ENCODE measurements at places on chromosomes 16 and 17.

- no peak for DNase-seq
Observed at GRCh38 chr16:55964923-55965475, 89.8 kb upstream of the CES5A start.

- DNase-seq, result no peak
Observed at GRCh38 chr17:17560167-17560566, 31.3 kb downstream of the PEMT start.

DNA sequence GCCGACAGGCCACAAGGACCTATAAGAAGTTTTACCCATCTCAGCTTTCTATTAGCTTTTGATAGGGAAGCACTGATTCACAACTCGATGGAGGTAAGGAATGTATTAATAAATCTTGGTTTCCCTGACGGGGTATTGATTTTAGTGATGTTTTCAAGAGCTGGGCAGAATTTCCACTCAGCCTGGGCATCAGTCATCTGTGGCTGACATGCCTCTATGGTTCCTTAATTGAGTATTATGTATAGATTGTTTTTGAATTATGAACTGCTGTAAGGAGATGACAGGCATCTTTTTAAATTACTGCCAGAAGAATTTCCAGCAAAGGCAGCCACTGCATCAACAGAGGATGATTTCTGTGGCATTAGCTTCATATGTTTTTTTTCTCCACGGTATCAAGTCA is 128.6 kb downstream of the CPPED1 start:
- no peak for DNase-seq

- DNase-seq, result no peak
Observed at GRCh38 chr16:57800200-57801097, 1.8 kb downstream of the KIFC3 start.

DNA sequence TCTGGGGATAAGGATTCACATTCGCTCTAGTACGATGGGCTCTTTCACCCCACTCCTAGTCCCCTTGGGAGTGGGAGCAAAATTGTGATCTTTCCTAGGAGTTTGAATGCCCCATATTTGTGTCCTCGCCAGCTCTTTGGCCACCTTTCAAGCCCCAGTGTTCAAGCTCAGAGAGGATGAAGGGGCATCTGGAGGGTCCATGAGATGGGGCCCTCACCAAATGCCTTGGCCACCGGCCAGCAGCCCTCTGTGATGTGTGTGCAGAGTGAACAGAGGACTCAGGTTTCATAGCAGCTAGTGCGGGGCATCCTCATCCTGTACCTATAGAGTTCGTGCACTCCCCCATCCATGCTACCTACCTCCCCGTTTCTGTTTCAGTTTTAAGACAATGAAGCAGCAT is 140.6 kb downstream of the RAB11FIP4 start:
- DNase-seq, result no peak

- DNase-seq, result no peak
Observed at GRCh38 chr16:12613992-12614661, 189.6 kb downstream of the CPPED1 start.

- DNase-seq, result no peak
Observed at GRCh38 chr17:65523411-65523810, 38.0 kb downstream of the AXIN2 start.

GRCh38 chr16:75491876-75492275 is 3.4 kb downstream of the CHST6 start:
- DNase-seq, result peak; percentile 86

- no peak for DNase-seq
Observed at GRCh38 chr16:46613352-46613751, 7.8 kb downstream of the SHCBP1 start.

GRCh38 chr16:7979448-7980132 is 610.7 kb downstream of the TMEM114 start:
- no peak for DNase-seq

- DNase-seq, result no peak
Observed at GRCh38 chr17:210402-210801, 29.0 kb upstream of the DOC2B start.

DNA sequence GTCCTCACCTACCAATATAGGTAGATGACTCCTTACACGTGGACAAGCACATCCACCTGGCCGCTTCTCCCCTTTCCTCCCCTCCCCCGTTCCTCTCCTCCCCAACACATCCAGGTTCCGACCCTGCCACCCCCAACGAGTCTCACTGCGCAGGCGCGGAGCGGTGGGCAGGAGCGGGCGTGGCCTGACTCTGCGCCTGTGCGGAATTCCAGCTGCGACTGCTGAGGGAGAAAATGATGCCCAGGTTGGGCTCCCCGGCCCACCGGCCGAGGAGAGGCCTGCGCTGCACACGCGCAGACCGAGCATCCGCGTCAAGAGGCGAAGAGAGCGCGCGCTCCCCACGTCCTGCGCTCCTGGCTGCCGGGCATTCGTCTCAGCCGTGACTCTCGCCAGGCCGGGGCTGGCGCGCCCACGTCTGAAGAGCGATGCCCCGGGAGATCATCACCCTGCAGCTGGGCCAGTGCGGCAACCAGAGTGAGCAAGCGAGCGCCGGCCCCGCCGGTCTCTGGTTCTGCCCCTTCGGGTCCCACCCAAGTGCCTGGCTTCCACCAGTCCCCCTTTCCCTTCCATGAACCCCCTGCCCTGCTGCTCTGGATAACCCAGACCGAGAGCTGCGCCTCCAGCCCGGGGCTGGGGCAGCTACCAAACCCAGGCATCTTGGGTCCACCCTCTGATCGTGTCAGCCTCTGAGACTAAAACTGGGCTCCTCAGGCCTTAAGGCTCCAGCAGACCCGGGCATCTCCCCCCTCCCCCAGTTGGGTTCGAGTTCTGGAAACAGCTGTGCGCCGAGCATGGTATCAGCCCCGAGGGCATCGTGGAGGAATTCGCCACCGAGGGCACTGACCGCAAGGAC is at the start of gene TUBG2:
Gene TUBG2, plus strand, starts transcription at position 206 of the 853 bp plus-strand sequence. Its CDS starts 220 bp downstream, at position 426.
- peak; percentile 87 for DNase-seq

DNA sequence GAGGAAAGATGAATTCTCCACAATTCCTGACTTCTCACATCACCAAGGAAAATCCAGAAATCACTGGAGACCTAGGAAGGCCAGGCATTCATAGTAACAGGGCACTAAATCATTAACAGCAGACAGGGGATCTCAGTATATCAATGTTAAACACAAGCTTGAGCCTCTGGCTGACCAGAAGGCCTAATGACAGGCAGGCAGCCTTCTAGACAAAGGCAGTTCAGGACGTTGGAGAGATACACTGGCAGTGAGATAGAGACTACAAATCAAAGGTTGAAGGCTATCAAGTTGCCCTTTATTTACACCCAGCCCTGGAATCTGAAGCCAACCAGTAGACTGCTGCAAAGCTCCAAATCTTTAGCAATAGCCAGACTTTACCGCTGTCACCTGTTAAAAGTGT is 422.8 kb upstream of the CCL2 start:
- no peak for DNase-seq

- no peak for DNase-seq
Observed at GRCh38 chr16:88494335-88495154, 41.5 kb downstream of the ZFPM1 start.

DNA sequence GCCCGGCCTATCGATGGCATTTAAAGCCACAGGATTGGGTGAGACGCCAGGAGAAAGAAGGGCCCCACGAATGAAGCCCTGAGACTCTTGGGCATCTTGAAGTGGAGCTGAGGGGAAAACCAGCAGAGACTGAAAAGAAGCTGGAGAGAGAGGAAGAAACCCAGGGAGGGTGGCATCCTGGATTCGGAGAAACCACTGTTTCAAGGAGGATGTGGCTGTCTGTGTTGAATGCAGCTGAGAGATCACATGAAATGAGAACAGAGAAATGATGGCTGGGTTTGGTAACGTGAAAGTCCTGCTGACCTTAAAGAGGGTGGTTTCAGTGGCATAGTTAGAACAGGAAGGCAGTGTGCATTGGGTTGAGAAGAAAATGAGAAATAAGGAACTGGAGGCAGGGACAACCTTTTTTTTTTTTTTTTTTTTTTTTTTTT is 3.8 kb downstream of the TNFSF12 start:
- peak; percentile 30 for DNase-seq

DNA sequence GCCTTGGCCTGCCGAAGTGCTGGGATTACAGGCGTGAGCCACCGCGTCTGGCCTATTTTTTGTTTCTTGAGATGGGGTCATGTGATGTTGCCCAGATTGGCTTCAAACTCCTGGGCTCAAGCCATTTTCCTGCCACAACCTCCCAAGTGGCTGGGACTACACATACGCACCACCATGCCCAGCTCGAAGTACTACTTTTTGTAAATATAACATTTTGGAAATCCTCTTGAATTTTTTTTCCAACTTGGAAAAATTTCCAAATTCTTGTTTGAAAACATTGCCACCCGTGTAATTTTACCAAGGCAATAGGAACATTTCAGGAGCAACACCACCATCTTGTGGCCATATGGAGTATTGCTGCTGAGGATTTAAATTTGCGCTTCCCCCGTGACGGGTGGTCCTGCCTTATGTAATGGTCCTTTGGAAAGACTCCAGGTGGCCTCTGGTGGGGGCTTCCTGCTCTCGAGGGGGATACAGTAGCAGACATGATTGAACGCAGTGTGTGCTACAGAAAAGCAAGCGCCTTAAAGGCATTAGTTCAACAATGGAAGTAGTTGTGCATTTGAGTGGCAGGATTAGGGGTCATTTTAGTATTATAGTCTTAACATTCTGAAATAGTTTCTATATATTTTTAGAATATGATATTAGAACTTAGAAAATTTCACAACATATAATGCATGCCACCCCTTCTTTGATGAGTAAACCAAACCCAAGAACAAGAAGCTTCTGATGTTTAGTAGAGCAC is 8.0 kb downstream of the FLYWCH1 start:
- DNase-seq, result peak; percentile 69

- DNase-seq, result no peak
Observed at GRCh38 chr16:85778873-85779272, 20.5 kb downstream of the EMC8 start.

DNA sequence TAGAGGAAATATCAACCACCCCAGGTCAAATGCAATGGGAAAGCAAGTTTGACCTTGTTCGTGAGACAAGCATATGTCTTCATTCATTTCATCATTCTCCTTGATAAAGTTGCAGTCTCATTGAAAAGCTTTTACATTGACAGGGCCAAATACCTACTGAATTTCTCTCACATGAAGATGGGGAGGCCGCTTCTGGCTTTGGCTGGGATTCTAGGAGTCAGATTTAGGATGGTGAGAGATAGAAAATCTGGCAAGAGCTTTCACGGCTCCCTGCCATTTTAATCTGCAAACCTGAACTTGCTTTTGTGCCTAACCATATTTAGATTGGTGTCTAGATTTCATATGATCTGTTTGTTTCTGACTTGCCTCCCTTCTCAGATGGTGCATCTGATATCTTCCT is 88.0 kb downstream of the TMEM100 start:
- no peak for DNase-seq

DNA sequence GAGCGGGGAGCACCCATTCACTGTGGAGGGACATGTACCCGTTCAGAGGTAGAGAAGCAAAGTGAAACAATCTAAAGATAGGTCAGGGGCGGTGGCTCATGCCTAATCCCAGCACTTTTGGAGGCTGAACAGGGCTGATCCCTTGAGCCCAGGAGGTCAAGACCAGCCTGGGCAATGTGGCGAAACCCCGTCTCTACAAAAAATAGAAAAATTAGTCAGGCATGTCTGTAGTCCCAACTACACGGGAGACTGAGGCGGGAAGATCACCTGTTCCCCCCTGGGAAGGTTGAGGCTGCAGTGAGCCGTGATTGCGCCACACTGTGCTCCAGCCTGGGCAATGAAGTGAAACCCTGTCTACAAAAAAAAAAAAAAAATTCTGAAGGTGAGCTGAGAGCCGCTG is 21.7 kb downstream of the MYL4 start:
- no peak for DNase-seq

DNA sequence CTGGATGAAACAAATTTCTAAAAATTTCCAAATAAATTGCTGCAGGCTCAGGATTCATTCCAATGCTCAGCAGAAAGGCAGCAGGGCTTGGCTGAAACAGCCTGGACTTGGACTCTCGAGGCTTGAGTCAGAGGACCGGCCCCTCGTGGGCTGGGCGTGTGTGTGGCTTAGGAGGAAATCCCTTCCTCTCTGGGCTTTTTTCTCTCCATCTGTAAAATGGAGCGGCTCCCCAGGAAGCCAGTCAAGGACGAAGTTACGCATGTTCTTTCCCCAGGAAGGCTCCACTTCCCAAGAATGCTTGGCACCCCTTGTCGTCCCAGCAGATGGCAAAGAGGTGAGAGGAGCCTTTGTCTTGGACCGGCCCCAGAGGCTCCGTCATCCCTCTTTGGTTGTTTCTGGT is 13.5 kb downstream of the SLC46A1 start:
- no peak for DNase-seq

- no peak for DNase-seq
Observed at GRCh38 chr16:68436581-68436980, 11.7 kb downstream of the SMPD3 start.

DNA sequence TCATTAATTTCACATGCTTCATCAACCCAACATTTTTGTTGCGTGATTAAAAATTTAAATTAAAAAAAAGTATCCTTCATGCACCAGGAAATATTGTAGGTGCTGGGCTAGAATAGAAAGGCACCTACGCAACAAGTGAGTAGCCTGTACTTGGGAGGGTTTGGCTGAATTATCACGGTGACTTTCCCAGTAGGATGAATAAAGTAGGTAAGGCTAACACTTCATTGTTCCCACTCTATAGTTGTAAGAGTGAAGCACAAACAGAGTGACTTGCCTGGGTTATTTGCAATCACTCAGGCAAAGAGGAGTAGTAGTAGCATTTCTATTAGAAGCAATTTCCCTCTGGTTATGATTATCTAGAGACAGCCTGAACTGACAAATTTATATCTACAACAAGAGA is 62.5 kb downstream of the DNAH3 start:
- no peak for DNase-seq

GRCh38 chr16:65415460-65415859 is 293.6 kb upstream of the CDH11 start:
- DNase-seq, result no peak

GRCh38 chr16:83136924-83137323 is 510.2 kb downstream of the CDH13 start:
- DNase-seq, result no peak

GRCh38 chr16:12468552-12468951 is 335.1 kb downstream of the CPPED1 start:
- no peak for DNase-seq

DNA sequence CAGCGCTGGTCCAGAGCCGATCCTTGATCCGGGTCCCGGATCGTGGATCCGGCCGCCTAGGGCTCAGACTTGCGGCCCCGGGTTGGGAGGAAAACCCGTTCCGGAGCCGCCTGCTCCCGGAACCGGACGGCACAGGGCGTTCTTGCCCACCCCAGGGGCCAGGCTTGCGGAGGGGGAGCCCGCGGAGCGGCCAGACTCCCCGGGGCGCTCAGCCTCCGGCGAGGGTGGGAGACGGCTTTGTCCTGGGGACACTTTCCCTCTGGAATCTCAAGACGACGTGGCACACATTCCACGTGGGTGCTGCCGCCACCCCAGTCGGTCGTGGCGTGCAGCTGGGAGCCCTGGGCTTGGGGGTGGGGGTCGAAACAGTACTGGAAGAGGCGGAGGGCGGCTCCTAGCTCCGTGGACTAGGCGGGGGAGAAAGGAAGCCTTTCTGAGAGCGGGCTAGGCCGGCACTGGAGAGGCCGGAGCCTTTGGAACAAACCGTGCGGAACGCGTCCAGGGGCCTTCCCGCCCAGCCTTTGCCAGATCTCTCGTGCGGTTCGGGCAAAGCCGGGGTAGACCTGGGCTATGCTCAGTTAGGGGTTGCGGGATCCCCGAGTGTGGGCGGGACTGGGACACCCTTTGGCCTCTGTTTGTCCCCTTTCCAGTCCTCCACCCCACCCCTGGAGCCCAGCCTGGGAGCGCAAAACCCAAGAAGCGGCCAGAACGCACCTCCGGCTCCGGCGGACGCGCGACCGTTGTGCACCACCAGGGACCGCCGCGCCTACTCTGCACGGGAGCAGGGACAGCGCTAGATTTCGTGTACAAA is 26.5 kb downstream of the SREBF1 start:
- DNase-seq, result no peak

Data from putamen (tissue), 1 donor.